SJSA1 (cell line): ENCODE measurements at places on chromosomes 11 and 22.

GRCh38 chr11:44315947-44316658, 6.2 kb upstream of the ALX4 start:
- no peaks in the 10 kb centered on the region for H3K36me3 ChIP-seq
- peak overlapping the region; percentile 19 for H3K4me3 ChIP-seq
- no peaks in the 10 kb centered on the region for H3K27me3 ChIP-seq

- no peaks in the 10 kb centered on the region for H3K36me3 ChIP-seq
- no peaks in the 10 kb centered on the region for H3K27me3 ChIP-seq
- H3K4me1 ChIP-seq: peaks cover 12% of the 10 kb centered on the region
- no peak overlapping the region for H3K4me3 ChIP-seq
- H3K27ac ChIP-seq: no peak overlapping the region
These were observed 9.4 kb downstream of the NCF4 start for GRCh38 chr22:36870250-36870649.

DNA sequence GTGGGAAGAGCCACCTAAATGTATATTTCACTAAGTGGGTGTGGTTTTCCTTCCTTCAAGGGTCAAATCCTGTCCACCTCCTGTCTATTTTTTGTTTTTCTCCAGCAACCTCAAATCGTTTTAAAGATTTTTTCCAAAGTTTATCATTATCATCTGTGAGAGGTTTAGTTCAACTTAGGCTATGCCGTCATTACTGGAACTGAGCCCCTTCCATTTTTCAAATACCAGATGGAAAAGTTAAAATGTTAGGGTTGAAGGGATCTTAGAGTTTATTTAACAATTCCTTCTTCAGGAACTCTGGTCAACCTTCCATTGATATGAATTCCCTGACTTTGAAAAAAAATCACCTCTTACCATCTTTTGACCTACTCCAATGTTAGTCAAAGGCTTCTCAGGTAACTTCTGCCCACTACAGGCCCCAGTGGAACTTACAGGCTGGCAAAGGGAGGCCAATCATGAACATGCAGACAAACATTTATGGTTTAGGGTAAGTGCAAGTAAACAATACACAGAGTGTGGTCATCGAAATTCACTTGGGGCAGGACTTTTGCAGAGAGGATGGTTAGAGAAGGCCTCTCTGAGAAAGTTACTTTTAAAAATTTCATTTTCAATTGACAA, 45.2 kb downstream of the SYN3 start:
- no peak overlapping the region for H3K27ac ChIP-seq
- H3K27me3 ChIP-seq: no peaks in the 10 kb centered on the region; the same call in 1 of the 2 replicates
- no peaks in the 10 kb centered on the region for H3K4me1 ChIP-seq

GRCh38 chr11:68798221-68798813, 43.4 kb downstream of the CPT1A start:
- no peaks in the 10 kb centered on the region for H3K4me1 ChIP-seq
- H3K36me3 ChIP-seq: peaks cover 89% of the 10 kb centered on the region
- H3K27me3 ChIP-seq: no peaks in the 10 kb centered on the region
- H3K27ac ChIP-seq: no peak overlapping the region

- H3K27ac ChIP-seq: no peak overlapping the region
- peaks cover 9% of the 10 kb centered on the region for H3K4me1 ChIP-seq
- H3K36me3 ChIP-seq: no peaks in the 10 kb centered on the region
- H3K27me3 ChIP-seq: no peaks in the 10 kb centered on the region
- DNase-seq: no peak
These were observed 56.2 kb upstream of the ARHGAP42 start for GRCh38 chr11:100630898-100631297.
